ENCODE measurements at places on chromosomes 16 and 17.

DNA sequence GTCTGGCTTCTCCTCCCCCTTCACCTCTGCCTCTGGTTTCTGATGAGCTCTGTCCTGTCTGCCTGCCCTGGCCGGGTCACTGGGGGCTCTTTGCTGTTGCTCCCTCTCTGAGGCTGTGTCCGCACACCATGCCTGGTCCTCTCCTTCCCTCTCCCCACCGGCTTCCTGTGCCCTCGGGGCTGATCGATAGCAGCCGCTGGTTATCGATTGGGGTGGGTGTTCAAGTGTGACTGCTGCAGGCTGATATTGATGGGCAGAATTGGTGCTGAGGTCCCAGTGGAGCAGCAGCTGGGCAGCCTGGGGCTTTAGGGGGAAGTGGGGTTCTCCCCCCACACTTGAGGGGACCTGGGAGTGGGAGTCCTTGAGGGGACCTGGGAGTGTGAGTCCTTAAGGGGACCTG is 16.4 kb downstream of the MRM1 start:
- DNase-seq: no peak

DNA sequence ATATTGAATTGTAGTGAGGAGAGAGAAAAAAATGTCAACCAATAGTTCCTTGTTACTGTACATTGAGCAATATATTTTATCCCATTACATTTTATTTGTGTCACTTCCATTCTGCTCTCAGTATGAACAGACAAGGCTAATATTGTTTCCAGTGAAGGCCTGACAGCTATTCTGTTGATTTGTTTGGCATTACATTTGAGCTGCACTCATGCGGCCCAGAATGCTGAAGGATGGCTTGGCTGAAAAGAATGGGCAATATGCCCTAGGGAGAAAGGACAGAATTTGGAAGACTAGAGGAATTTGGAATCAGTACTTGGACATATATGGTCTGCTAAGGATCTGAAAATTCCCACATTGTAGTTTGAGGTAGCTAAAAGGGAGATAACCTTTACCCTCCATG is 1294.4 kb downstream of the CDH8 start:
- no peak for DNase-seq

DNA sequence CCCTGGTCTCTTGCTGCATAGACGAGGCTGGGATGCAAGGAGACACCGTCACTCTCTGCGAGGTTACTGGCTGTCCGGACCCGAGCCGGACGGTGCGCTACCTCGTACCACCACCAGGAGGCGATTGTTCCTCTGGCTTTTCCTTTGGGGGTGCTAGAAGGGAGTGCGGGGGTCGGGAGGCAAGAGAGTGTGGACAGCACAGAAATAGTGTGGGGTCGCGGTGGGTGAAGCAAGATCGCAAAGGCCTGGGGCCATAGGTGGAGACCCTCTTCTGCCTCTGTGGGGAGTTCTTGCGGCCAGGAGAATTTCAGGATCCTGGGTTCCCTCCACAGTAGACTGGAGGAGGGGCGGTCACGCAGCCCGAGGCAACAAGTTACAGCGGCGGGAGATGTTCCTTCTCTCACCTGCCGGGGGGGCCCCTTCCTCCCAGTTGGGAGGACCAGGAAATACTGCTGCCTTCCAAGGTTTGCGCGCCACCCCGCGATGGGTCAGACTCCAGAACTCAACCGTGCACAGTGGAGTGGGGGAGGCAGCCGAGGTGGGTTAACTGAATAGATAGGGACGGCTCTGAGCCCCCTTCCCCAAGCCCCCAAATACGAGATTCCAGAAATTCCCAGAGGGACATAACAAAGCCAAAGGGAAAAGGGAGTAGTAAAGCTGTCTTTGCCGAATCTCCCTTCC is 6.9 kb downstream of the PHOSPHO1 start:
- DNase-seq: no peak

GRCh38 chr17:27540318-27541101 is 84.3 kb downstream of the KSR1 start:
- DNase-seq: peak; percentile 53

DNA sequence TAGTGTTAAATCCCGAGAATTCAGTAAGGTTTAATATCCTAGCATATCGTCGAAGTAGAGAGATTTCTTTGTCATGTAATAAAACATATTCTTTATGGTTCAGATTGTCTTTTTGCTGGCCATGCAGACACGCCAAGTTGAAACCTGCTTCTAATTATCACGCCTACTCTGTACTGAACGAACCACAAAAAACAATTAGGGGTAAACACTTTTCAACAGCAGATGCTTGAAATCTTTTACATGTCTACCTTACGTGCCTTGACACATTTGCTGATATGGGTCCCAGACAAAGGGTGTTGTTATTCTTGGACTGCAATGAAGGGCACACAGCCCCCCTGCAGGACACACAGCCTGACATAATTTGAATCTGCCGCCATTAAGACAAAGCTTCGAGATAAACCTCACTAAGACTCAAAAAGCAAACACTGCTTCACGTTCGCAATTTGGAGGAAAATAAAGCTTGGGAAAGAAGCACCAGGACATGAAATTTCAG is 13.3 kb downstream of the WIPI1 start:
- peak; percentile 63 for DNase-seq

GRCh38 chr16:69319381-69319780 is 8.2 kb downstream of the VPS4A start:
- DNase-seq: no peak
